Activated gamma-delta T cell treated with Interleukin-2 at 50 U/mL for 16 hours (primary cell): ENCODE measurements at places on chromosomes 11 and 22.
A peak's percentile ranks its signal among the peaks of the same experiment; 100 is the strongest.

GRCh38 chr11:2731130-2732125, 31.6 kb upstream of the KCNQ1OT1 start:
- DNase-seq, result no peak

GRCh38 chr11:17649261-17649660, 70.1 kb upstream of the MYOD1 start:
- no peak for DNase-seq

GRCh38 chr11:105942921-105943320, 79.1 kb downstream of the MSANTD4 start:
- no peak for DNase-seq

GRCh38 chr11:74608431-74608830, 16.0 kb downstream of the POLD3 start:
- DNase-seq, result no peak

- DNase-seq, result no peak
Observed at GRCh38 chr11:1059759-1060158, 14.9 kb upstream of the MUC2 start.

DNA sequence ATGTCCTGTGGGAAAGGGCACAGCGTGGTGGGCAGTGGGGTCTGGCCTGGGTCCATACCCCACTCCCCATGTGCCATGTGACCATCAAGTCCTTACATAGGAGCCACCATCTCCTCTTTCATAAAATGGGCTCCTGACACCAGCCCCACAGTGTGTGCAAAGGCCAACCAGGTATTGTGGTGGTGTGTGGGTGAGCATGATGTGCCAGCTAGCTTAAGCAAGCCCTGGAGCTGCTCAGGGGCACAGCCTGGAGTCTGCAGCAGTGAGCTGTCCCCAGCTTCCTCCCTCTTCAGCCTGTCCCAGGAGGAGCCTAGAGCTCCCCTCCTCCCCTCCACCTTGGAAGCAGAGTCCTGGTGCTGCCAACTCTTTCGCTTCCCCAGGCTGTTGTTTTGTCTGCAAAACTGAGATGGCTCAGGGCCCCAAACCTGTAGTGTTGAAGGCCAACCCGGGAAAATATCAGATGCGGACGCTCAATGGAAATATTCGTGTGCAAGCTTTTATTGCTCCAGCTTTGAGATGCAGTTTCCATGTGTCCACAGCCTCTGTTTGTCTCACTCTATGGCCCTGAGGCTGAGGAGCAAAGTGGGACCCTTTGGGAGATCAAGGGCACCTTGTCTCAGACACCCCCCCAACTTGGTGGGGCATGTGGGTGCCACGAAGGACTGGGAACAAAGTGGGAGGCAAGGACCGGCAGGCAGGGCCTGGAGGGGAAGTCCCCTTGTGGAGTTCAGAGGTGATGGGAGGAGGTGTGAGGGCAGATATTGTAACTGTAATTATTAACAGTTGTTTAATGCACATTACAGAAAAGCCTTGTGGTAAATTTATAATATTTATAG, 92.6 kb downstream of the CTTN start:
- DNase-seq, result no peak

DNA sequence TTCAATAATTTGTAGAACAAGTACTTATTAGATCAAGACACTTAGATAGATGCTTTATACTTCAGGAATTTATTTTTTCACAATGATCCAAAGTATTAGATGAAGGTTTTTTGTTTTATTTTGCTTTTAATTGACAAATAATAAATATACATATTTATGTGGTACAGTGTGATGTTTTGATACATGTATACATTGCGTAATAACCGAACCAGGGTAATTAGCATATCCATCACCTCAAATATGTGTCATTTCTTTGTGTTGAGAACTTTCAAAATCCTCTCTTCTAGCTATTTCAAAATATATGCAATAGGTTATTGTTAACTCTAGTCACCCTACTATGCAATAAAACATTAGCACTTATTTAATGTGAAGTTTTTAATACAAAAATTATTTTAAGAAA, 21.4 kb downstream of the TRIM5 start:
- no peak for DNase-seq

DNA sequence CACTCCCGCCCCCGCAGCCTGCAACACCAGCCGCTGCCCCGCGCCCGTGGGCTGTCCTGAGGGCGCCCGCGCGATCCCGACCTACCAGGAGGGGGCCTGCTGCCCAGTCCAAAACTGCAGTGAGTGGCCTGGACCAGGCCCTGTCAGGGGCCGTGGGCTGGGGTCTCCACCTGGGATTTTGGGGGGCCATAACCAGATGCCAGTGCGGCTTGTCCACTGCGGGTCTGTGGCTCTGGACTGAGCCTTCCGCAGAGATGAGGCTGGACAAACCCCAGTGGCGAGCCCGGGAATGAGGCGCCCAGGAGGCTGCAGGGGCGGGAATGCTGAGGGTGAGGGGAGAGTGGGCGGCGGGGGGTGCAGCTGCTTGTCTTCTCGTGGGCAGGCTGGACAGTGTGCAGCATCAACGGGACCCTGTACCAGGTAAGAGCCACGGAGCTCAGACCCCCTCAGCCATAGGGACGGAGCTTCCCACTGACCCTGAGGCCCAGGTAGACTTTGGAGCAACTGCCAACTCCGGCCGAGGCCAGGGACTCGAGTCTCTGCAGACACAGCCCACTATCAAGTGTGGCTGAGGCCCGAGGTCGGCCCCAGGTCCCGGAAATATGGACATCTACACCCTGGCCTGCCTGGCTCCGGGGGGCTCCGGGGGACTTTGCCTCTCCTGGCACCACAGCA, 24.8 kb upstream of the MUC5B start:
- DNase-seq, result peak; percentile 2

DNA sequence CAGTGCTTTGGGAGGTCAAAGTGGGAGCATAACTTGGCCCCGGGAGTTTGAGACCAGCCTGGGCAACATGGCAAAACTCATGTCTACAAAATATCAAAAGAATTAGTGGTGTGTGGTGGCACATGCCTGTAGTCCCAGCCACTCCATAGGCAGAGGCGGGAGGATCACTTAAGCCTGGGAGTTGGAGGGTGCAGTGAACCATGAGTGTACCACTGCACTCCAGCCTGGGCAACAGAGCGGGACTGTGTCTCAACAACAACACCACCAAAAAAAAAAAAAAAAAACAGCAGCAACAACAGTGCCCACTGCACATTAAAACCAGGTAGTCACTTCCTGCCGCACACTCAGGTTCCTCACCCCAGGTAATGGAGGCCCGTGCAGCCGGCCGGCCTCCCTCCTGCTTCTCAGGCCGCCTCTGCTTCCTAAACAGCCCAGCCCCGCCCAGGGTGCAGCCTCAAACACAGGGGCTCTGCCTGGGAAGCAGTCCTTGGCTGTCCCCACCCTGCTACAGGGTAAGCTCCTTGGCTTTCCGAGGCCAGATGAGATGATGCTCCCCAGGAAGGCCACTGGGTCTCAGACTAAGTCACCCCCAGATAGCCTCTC, 318.3 kb downstream of the SHANK2 start:
- no peak for DNase-seq

GRCh38 chr11:21736404-21736803, 456.5 kb upstream of the ANO5 start:
- no peak for DNase-seq

DNA sequence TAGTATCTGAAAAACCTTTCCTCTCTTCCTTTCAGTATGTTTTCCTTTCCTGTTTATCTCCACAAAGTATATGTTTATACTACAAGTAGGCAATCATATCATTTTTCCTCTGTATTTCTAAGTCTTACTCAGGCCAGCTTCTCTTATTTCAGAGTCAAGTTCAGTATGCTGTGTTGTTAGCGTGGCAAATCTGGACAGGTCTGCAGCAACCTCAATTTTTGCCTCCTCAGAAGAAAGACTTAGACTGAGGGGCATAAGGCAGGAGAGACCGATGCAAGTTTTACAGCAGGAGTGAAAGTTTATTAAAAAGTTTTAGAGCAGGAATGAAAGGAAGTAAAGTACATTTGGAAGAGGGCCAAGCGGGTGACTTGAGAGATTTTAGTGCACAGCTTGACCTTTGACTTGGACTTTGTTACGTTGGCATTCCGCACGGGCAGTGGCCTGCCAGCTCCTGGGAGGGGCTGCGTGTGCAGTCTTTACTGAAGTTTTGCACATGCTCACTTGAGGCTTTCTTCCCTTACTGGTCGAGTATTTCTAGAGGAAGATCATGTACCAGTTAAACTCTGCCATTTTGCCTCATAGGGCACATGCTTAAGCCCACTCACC, 343.2 kb downstream of the NTM start:
- no peak for DNase-seq

DNA sequence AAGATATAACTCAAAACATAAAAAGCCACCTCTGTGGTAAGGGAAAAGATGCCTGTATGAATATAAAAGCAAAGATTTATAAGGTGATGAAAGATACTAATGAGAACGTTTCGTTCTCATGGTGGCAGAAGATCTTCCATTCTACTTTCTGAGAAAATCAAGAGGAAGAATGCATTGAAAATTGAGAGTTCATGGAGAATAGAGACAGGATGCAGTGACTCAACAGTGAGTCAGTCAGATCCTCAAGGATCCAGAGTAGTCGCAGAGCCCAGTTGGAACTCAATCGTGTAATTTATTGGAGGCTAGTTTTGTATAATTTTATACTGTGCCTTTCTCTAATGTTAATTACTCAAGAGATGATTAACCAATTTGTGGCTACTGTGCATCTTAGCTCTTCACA, 73.3 kb downstream of the ENTHD1 start:
- DNase-seq, result no peak

- DNase-seq, result no peak
Observed at GRCh38 chr11:2653198-2653551, 46.6 kb downstream of the KCNQ1OT1 start.

DNA sequence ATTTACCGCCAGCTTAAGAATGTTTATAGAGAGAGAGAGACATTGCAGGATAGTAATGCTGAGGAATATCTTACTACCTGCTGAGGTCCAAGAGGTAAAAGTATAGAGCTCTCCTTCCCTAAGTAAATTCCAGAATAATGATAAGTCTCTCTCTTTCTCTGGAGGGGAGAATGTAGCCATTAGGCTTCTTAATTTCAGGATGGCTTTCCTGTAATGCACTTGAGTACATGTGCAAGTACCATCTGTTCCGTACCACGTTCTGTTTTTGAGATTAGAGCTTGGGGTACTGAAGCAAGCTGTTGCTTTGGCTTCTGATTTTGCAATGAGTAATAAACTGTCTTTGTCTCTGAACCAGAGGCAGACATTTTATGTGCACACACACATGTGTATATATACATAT, 1314.0 kb downstream of the JRKL start:
- no peak for DNase-seq

DNA sequence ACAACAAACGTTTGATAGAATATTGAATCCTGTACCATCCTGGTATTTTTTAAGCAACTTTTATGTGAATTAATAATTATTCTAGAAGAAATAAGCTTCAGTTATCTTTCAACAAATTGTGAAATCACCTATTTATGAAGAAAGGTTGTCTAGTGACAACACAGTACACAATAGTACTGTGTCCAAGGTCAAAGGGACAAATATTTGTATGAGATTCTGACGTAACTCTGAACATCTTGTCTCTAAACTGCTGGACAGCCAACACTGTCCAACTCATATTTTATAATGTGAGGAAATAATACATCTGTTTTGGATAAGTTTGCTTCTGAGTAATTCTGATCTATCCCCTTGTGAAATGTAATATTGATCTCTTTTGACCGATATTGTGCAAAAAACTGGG, 18.9 kb downstream of the CASP5 start:
- DNase-seq, result no peak

DNA sequence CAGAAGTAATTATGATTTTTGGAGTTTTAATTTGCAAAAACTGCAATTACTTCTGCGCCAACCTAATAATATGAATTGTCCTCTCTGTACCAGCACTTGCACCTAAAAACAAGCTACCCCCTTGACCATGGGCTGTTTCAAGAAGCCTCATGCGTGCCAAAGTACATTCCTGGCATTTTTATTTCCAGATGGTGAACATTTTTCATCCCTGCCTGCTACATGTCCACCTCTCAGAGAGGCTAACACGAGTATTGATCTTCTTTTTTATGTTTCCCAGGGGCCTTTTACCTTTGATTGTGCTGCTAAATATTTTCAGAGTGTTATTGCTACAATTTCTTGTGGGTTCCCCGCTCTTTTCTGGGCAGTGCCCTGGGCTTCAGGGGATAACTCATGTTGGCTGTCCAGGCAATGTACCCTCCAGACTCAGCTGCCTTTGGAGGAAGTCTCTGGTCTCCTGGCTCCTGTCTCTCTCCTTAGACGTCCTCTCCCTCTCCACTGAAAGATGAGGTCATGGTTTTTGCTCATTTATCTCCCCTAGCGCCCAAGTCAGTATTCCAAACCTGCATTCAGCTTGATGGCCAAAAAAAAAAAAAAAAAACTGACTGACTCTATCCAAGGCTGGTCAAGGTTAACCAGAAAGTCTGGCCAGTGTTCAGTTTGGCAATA, 86.2 kb upstream of the ASPHD2 start:
- DNase-seq, result no peak

DNA sequence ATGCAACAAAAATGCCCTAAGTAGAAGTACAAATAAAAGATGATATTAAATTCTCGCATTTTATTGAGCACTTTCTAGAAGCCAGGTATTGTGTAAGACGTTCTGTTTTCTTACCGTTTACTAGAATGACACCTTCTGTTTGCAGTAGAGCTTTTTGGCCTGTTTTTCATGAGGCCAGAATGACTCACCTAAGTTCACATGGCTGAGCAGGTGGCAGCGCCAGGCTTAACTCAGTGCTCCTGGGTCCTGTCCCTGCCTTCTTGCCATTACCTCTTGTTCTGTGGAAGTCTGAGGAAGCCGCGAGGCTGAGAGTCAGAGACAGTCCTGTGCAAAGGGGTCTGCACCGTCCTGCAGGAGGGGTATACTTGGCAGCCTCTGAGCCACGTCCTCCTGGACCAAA, 113.8 kb downstream of the ATXN10 start:
- no peak for DNase-seq

DNA sequence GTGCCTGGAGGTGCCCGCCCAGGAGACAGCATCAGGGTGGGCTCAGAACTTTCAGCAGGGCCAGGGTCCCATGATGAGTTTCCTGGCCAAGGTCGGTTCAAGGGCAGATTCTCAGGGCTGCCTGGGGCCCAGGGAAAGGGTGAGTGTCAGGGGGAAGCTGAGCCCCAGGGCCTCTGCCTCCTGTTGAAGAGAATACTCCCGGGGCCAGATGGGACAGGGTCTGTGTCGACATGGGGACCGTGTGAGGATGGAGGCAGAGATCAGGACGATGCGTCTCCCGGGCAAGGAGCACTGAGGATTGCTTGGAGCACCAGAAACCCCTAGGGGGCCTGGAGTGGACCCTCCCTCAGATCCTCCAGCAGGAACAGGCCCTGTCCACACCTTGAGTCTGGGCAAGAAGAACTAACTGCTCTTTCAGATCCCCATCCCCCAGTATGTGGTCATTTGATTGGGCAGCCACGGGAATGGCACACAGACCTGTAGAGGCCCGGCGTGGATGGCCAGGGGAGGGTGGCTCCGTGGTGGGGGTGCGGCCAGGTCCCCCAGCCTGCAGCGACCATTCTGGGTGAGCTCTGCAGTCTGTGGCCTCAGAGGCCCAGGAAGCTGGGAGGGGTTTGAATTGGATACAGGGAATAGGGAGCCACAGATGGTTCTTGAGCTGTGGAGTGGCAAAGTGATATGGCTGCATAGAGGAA, 1078.7 kb downstream of the BRD1 start:
- no peak for DNase-seq
